ENCODE measurements at places on chromosomes 6 and 20.

DNA sequence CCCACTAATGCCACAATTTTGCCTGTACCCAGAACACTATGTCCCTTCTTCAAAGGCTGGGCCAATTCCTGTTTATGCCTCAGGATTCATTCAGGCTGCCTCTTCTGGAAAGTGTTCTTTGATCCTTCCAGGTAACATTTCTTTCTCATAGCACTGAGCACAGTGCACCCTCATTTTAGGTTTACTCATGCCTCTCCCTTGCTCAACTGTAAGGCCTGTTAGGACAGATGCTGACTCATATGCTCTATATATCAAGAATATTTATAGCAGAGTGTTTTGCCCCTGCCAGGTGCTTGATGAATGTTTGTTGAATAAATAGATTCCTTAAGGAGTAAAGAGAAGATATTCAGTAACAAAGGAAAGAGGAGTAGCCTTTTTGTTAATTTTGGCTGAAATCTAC lies 263.9 kb downstream of the PHF3 start:
- peak; percentile 82 for DNase-seq

GRCh38 chr6:14380086-14380820 lies 262.7 kb downstream of the CD83 start:
- DNase-seq = no peak

GRCh38 chr20:21324126-21324525 lies 21.0 kb downstream of the XRN2 start:
- DNase-seq = no peak

GRCh38 chr6:127342296-127342945 lies 988 bp downstream of the ECHDC1 start:
- peak; percentile 24 for DNase-seq

DNA sequence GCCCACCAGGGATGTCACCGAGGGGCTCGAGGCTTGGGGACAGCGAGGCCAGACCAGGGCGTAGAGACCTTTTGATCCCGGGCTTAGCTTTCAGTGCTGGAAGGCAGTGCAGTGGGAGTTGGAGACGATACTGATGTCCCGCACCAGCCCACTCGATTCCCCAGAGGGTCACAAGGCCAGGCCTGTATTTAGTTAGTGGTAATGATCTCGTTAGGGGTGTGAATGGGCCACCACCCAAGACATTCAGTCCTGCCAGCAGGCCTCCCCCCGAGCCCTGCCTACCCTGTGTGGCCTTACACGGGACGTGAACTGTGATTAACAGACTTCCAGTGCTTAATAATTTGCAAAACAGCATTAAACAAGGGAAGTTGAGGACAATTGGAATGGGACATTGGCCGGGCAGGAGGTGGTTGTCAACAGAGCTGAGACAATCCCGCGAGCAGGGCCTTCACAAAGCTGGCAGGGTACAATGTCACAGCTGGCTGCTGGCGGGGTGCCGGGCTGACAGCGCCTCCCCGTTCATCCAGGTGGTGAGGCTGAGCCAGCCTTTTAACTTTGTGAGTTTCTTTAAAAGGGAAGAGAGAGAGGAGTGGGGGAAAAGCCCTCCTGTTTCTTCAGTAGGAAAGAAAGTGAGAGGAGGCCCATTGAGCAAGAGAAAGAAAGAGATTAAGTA lies 175.3 kb upstream of the RALGAPA2 start:
- DNase-seq = no peak

GRCh38 chr6:14921878-14922671 lies 323.8 kb upstream of the JARID2 start:
- DNase-seq = no peak

GRCh38 chr6:169118346-169118830 lies 135.3 kb downstream of the THBS2 start:
- no peak for DNase-seq

DNA sequence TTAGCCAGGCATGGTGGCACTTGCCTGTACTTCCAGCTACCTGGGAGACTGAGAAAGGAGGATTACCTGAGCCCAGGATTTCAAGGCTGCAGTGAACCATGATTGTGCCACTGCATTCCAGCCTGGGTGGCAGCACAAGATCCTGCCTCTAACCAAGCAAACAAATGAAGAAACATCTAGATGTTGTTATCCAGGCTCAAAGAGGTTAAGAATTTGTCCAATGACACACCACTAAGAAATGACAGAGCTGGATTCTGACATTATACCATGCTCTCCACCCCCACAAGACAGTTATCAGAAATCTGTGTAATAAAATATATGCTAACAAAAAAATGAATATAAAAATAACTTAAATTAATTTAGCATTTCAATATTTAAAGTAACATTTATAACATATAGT lies 925.5 kb upstream of the SLC35B3 start:
- peak; percentile 17 for DNase-seq

GRCh38 chr6:157800420-157801237 lies 22.4 kb upstream of the SNX9 start:
- DNase-seq = peak; percentile 78

DNA sequence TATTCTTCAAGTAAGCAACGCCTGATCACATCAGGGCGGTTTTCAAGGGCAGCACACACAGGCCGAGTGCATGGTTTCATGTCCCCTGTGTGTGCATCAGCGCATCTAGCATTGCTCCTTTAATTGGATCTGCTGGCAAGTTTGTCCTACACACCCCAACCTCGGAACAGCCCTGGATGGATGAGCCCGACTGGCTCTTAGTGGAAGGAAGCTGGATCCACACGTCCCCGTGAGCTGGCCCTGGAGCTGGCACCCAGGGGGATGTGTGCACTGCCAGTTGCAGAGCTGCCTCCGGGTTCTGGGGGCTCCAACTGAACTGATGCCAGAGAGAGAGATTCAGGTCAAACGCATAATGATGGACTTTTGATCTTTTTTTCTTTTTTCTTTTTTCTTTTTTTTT lies 39.2 kb upstream of the QKI start:
- no peak for DNase-seq

DNA sequence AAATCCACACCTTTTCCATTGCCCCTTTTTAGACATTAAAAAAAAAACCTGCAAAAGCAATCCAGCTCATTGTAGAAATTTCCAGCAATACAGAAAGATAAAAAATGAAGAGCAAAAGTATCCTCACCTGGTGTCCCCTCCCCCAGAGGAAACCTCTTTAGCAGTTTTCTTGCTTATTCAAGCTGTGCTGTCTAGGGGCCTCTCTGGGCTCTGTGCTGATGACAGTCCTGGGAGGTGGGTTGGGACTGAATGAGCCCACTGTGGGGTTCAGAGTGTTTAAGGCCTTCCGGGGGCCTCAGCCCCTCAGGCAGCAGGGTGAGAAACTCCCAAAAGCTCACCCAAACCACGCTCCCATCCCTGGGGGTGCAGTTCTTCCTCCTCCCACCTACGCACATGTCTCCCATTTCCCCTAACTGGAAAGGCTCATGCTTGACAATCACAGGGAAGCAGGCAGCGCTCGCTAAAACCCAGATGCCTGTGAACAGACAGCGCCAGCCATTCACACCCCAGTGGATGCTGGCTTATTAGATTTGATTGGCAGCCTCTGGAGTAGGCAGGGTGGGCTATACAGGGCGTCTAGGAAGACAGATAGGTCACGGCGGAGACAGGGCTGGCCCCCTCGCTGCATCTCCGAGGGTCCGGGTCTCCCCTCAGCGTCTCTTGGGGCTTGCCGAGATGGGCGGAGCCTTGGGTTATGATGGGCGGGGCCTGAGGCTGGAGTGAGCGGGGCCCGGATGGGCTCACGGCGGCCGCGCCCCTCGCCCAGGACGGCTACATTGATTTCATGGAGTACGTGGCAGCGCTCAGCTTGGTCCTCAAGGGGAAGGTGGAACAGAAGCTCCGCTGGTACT lies 4.6 kb downstream of the GUCA1A start:
- DNase-seq = no peak

GRCh38 chr6:98844244-98845210 lies 10.2 kb downstream of the POU3F2 start:
- DNase-seq = no peak

- DNase-seq = no peak
Observed at GRCh38 chr20:11017446-11017845, 343.6 kb upstream of the JAG1 start.

DNA sequence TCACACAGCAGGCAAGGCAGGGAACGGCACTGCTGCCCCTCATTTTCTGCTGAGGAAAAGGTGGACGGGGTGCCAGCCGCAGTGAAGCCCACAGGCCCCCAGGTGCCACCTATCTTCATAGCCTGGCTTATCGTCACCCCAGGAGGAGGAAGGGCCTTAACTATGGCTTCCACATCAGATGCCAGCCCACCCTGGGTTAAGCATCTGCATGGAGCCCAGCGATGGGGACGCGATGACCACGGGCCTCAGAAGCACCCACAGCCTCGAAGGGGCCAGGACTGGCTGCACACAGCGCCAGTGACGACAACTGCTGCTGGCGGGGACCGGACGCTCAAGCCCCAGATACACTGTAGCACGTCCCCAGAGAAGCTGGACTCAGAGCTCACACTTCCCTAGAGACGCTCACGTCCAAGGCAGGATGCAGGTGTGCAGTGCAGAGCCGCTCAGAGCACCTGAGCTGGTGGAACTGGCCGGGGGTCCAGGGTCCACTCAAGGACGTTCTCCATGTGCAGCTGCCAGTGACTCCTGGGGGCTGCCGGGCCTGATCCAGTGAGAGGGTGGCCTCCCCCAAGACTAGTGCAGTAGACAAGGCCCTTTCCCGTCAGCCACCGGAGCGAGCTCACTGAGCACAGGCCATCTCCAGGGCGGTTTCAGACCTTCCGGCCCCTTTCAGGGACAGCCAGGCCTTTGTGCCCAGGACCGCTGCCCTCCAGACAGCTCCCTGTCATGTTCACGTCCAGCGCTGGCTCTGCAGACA lies 83.0 kb downstream of the YTHDF1 start:
- no peak for DNase-seq

- peak; percentile 66 for DNase-seq
Observed at GRCh38 chr20:19903168-19903811, 113.9 kb upstream of the NAA20 start.

GRCh38 chr6:41970436-41970846 lies 28.8 kb upstream of the CCND3 start:
- peak; percentile 85 for DNase-seq

DNA sequence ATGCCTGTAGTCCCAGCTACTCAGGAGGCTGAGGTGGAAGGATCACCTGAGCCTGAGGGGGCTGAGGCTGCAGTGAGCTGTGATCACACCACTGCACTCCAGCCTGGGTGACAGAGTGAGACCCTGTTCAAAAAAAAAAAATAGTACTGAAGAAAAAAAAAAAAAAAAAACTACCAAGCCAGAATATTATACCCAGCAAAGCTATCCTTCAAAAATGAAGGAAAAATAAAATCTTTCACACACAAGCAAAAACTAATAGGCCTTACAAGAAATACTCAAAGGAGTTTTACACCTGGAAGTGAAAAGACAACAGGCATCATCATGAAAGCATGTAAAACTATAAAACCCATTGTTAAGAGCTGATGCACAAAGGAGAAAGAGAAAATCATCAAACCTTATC lies 37.5 kb upstream of the SRSF6 start:
- DNase-seq = no peak

GRCh38 chr20:44073011-44073674 lies 113.8 kb downstream of the JPH2 start:
- DNase-seq = no peak

DNA sequence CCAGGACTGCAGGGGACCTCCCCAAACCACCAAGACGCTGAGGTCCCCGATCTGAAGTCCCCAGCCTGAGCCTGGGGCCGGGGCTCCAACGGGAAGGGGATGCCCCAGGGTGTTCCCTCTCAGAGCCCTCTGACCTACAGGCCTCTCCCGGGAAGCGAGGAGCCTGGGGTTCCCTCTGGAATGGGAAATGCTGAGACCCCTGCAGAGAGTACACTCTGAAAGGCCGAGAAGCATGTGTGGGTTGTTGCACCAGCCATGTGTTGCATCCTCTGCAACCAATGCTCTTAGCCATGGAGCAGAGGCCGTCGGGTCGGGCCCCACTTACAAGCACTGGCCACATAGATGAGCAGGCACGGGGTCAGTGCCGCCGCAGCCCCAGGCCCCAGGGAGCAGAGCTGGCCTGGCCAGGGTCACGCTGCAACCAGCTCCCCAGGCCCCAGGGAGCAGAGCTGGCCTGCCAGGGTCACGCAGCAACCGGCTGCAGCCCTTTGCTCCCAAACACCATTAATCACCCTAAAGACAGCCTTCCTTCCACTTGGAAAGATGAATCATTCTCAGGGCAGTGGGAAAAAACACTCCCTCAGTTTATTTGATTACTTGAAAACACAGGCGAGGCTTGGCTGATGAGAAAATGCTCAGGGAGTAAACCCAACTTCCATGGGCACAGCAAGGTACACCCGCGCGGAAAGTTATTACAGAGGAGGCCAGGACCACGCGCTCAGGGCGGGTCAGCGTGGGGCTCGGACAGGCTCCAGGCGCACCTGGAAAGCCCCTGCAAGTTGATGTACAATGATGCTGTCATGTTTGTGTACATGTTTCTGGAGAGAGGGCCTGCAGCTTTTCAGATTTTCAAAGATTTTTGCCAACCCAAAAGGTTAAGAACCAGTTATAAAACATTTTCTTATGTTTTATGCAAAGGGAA lies 78.0 kb upstream of the AFDN start:
- no peak for DNase-seq

DNA sequence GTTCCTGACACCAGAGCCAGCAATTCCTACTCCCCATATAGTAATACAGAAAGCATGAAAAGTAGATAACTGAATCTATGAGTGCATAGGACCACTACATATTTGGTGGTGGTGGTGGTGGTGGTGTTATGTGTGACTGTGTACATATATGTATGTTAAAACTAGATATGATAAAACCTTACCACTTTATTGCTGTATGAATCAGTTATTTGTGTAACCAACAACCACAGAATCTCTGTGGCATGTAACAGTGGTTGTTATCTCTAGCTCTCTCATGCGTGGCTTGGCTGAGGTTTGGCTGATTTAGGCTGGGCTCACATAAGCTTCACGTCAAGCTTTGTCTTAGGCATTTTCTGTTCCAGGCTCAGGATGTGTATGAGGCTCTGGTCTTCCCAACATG lies 55.7 kb downstream of the PLCB1 start:
- DNase-seq = no peak

GRCh38 chr20:35618263-35619131 lies 2.9 kb downstream of the SPAG4 start:
- peak; percentile 18 for DNase-seq

GRCh38 chr6:701700-702479 lies 9.0 kb upstream of the EXOC2 start:
- DNase-seq = no peak

DNA sequence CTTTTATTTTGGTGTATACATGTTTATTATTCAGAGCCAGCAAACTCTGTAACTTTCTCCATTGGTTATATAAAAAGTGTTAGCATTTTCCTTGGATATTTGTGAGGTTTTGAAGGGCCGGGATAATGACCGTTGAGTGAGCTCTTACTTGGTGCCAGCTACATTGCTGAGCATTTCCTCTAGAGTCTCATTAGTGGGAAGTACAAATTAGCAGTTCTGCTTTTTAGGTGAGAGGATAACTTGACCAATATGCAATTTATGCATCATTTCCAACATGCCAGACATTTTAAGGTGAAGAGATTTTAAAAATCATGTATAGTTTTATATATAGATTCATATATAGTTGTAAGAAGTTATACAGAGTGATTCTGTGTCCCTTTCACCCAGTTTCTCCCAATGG lies 84.3 kb downstream of the CARMIL1 start:
- DNase-seq = no peak

DNA sequence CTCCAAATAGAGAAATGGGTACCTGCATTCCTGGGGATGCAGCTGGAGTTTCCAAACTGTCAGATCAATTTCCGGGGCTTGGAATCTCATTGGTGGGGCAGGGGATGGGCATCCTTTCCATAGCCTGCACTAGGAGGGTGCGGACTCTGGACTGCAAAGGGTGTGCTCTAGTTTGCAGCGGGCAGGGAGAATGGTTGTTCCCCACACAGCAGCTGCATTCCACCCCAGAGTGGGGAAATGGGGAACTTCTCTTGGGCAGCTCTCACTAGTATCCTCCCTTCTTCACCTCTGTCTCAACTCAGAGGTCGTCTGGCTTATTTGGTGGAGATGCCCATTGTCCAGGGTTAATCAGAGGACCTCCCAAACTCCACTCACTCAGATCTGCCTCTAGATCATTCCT lies 34.5 kb upstream of the CDKN1A start:
- no peak for DNase-seq
